ENCODE measurements at places on chromosomes 3 and 15. TPM values are rescaled to one million over a fixed set of nuclear protein-coding genes. Genes with fewer than 3 reads are reported as not detected.
A peak's percentile ranks its signal among the peaks of the same experiment; 100 is the strongest.

DNA sequence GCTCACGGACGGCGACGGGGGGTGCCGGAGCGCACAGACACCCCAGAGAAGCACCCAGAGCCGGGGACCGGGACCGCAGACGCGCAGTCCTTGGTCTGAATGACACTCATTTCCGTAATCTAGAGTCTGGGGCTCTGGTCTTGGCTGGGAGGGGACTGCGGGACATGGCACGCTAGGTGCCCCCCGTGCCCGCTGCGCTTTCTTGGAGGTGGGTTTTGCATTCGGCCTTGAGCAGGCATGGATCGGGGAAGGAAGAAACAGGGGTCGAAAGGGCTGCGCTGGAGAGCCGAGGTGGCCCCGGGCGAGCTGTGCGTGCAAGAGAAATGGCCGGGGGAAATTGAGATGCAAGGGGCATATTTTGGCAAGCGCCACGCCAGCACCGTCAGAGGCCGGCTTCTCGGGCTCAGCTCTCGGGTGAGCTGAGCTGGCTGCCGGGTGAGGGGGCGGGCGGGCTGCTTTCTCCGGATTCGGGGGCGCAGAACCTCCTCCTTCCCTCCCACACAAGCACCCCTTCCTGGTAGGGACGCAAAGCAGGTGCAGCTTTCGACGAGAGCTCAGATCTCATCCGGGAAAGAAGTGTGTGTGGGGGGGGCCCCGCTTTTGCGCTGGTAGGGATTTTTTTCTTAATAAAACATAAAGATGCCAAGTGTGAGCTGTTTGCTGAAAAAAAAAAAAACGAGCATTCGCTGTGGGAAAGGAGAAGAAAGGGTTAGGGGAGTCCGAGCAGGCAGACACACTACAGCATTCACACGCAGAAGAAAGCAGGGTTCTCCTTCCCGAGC lies 963 bp upstream of the NTRK3 start:
- DNase-seq = no peak

- peak; percentile 17 for DNase-seq
Observed at GRCh38 chr3:44055951-44056350, 185.7 kb upstream of the TOPAZ1 start.

DNA sequence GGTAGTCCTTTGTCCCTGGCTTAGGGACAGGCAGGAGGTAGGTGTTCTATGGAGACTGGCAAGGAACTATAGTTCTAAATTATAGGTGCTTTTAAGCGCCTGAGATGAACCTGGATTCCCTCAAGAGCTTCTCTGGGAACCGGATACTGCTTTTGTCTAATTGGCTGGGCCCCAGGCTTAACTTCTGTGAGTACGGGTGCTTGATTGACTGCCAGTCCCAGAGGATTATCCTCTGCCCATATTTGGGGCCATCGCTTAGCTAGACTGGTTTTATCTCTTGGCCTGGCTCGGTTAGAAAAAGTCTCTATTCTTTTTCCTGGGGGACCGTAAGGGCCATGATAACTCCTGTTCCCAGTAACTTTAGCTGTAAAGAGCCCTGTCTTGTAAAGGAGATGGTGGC lies 339.1 kb downstream of the KCNH8 start:
- DNase-seq = no peak

BCHE gene
- total RNA-seq = 1.6 TPM

- peak; percentile 51 for DNase-seq
Observed at GRCh38 chr3:126216416-126216815, 36.0 kb upstream of the ALDH1L1 start.

DNA sequence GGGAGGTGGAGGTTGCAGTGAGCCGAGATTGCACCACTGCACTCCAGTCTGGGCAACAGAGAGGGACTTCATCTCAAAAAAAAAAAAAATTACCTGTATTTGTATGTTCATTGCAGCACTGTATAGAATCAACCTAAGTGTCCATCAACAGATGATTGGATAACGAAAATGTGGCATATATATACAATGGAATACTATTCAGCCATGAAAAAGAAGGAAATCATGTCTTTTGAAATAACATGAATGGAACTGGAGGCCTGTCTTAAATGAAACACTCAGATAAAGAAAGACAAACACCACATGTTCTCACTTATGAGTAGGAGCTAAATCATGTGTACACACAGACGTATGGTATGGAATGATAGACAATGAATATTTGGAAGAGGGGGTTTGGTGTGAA lies 59.4 kb upstream of the MEF2A start:
- no peak for DNase-seq

DAPK2 gene
- 0.36 TPM for total RNA-seq

IL16 gene
- 0.18 TPM for total RNA-seq

DNA sequence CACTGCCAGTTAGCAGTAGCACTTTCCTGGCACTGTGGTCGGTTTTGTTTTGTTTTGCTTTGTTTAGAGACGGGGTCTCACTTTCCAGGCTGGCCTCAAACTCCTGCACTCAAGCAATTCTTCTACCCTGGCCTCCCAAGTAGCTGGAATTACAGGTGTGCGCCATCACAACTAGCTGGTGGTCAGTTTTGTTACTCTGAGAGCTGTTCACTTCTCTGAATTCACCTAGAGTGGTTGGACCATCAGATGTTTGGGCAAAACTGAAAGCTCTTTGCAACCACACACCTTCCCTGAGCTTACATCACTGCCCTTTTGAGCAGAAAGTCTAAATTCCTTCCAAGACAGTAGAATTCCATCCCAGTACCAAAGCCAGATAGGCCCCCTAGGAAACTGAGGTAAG lies 22.6 kb downstream of the CLDN18 start:
- DNase-seq = no peak

GRCh38 chr15:87715252-87715651 lies 541.3 kb downstream of the NTRK3 start:
- DNase-seq = no peak

SUCNR1 gene
- total RNA-seq = not detected

DNA sequence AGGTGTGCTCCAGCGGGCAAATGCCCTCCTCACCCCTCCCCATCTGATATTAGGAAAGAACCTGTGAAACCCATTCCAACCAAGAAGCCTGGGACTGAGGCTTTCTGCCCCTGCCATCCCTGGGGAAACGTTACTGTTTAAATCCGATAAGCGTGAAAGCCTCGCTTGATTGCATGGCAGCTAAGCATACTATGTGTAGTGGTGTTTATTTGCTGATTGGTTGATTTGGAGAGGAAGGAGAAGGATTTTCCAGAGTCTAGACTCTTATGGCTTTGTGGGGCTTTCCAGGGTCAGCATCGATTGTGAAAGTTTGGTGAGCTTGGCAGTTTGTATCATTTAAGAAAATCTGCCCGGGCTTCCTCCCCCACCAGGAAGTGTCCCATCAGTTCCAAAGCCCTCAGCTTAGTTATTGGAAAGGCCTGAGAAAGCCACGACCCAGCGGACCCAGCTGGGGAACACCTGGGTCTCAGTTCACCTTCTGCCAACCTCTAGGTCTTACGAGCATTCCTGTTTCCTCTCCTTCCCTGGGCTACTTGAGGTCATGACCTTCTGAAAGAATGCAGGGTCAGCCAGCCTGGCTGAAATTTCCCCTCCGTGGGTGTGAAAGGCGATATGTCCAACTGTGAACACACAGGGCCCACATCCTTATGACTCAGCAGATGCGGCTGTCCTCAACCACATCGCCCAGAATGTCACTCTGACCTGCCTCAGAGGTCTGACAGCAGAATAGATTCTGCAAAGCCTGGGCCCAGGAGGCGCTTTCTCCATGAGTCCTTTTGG lies 62.8 kb upstream of the HERC1 start:
- DNase-seq = peak; percentile 81

GOLGA6A gene
- not detected for total RNA-seq

- no peak for DNase-seq
Observed at GRCh38 chr3:190826018-190826417, 36.5 kb downstream of the GMNC start.

IL5RA gene
- not detected for total RNA-seq

SPATA12 gene
- total RNA-seq = under 0.01 TPM

DNA sequence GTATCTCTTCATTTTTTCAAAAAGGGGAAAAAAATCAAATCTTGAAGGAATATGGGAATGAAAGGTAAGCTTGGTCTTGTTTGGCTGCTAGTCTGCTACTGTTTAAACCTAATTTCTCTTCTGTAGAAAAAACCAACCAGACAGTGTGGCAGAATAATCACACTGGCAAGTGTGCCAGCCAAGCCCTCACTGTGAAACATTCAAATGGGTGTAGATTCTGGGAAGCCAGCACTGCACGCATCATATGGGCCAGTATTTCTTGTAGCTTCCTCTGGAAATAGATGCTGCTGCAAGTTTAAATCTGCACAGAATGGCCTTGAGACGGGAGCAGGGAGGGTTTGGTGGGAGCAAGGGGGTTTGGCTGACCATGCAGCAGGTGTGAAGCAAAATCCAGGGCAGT lies 62.1 kb downstream of the POMGNT2 start:
- no peak for DNase-seq

Data from IMR-90 (cell line).